ENCODE measurements at places on chromosomes 12 and 14.

DNA sequence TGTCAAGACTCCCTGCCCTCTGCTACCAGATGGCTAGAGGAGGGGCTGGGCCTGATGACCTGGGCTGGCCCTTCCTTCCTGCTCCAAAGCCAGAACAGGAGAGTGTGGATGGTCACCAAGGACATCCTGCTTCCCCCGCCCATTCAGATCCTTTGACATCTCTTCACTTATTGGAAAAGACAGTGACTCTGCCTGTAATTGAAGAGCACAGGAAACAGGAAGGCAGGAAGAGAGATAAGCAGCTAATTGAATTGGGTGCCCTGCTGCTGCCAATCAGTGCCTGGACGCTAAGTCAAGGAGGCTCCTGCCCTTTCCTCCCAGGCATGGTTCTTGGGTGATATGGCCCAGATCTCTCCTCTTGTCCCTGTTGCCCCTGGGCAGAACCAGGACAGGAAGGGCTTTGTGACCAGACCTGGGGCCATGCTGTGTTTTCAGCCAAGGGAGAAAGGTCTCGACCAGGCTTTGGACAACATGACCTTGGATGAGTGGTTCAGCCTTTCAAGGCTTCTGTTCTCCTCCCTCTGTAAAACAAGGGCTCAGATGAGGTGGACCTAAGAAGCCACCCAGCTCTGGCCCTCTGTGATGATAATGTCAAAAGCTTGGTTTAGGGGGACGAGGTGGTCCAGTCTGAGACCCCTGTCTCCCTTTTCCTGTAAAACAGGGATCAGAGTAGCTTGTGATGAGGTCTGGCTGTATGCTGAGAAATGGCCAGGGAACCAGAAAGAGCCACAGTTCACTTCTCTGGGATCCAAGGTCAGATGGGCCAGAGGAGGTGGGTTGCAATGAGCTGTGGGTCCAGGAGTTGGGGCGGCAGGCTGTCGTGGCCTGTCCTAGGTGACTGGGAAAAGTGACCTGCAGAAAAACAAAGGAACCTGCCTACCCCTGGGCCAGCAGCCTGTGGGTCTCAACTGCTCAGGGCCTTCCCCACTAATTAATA, 38.8 kb downstream of the FAM222A start:
- DNase-seq, result no peak

DNA sequence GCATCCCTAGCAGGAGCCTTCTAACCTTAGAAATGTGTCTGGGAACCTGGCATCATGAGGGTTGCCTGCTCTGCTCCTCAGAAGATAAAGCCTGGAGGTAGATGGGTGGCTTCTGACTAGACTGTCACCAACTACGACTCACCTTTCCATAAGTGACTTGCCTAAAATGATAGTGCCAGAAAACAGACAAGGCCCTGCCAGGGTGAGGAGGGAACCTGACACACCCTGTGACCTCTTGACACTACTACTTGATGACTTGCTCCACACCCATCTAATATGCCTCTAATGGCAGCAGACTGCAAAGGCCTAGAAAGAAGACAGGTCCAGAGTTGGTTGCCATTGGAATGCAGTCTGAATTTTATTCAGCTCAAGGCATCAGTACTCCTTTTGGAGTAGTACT, 9.4 kb downstream of the RNF41 start:
- no peak for DNase-seq

DNA sequence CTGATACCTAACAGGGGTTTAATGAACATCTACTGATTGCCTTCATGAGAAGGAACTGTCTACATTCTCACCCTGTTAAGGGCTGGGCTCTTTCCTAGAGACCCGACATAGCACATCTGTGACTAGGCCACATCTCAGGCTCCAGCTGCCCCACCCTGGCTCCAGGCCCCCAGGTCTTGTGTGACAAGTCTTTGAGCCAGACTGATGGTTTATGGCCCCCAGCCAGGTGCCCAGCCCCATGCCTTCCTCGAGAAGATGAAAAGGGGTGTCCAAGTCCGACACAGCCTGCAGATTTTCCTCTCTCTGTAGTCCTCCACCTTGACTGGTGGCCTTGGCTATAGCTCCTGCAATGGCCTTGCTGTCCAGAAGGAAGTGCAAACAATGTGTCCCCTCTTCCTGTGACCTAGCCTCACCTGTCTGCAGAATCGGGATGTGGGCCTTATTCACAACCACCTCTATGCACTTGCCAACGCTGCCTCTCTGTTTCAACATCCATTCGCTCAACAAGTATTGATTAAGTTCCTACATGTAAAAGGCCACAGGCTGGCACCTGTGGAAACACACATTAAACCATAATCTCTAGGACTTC, 4.2 kb downstream of the ACTN1 start:
- DNase-seq, result no peak

DNA sequence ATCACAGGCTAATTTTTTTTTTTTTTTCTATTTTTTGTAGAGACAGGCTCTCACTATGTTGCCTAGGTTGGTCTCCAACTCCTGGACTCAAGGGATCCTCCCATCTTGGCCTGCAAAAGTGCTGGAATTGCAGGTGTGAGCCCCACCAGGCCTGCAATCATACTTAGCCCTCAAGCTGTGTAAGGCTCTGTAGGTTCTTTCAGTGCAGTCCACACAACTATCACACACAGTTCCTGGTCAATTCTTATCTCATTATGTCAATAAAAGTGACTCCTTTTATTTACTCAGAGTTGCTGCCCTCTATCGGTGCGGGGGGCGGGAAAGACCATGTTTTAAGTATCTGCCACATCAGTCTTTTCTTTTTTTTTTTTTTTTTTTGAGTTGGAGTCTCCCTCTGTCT, 29.0 kb downstream of the SLC2A3 start:
- no peak for DNase-seq

- DNase-seq, result no peak
Observed at GRCh38 chr12:122265886-122266229, 436 bp downstream of the VPS33A start.

DNA sequence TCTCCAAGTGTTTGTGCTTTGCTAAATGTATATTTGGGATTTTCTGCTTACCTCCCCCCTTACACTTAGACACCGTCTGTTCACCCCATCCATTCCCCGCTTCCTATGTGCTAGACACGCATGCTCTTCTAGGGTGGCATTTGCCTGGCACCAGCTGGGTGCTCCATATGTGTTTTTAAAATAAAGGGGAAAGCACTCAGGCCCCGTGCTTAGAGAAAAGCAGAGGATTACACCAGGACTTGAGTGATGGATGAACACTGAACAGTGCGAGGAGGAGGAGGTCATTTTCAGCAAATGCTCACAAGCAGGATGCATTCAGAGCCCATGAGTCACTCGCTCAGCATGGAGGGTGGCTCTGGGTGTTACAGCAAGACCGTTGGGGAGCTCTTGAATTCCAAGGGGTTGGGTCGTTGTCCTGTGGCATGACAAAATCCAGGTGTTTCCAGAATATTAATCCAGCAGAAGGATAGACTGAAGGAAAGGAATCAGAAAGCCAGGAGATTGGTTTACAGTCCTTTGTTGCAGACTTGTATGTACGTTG, 2.9 kb upstream of the BDKRB1 start:
- DNase-seq, result peak; percentile 29

GRCh38 chr12:43097471-43097870, 454.5 kb downstream of the ADAMTS20 start:
- no peak for DNase-seq

- DNase-seq, result no peak
Observed at GRCh38 chr12:47983541-47984115, 20.2 kb downstream of the TMEM106C start.

DNA sequence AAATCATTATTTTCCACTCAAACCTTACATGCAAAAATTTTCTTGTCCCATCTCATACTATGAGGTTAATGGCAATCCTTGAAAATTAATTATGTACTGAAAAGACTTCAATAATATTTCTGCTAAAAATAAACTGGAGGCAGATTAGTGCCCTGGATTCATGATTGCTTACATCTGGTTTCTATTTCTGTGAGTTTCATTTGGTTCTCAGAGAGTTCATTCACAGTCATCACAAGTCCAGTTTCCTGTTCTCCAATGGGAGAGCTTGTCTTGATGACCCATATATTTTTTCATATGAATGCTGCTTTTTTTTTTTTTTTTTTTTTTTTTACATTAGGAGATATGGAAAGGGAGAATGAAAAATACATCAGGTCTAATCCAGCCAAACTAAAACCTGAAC, 6.6 kb upstream of the PTHLH start:
- DNase-seq, result no peak

GRCh38 chr14:81447021-81447764, 47.1 kb upstream of the STON2 start:
- no peak for DNase-seq

- DNase-seq, result no peak
Observed at GRCh38 chr12:127300075-127300474, 966.9 kb upstream of the TMEM132C start.

DNA sequence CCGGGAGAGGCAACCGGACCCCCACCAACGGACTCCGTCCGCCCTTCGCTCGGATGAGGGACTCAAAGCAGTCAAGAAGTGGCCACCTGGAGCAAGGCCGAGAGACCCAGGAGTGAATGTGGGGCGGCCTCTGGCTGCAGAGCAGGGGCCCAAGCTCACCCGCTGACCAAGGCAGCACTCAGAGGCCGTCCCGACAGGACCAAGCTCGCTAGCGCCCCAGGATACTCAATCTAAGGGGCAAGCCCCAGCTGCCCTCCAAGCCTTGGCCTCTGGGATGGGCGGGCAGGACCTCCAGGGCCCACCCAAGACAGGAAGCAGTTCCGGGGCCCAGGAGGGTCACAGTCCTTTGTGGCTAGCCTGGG, 936 bp downstream of the AKT1 start:
- DNase-seq, result no peak

GRCh38 chr14:100224229-100224866, 14.6 kb upstream of the YY1 start:
- no peak for DNase-seq

DNA sequence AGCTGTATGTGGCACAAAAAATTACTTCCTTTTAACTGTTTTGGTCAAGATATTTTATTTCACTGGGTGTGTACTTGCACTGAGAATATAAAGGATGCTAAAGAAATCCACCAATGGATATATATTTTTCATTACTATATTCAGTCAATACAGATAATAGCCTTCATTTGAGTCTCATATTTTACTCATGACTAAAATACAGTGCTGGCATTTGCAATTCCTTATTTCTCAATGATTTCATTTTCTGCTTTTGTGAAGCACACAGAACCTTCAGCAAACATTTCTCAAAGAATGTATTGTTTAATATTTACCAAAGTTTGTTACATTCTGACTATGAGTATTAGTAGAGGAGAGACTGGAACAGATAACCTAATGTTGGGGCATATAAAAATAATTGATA, 93.2 kb upstream of the SOX5 start:
- DNase-seq, result no peak
